ENCODE measurements at places on chromosomes 7 and 10.
A peak's percentile ranks its signal among the peaks of the same experiment; 100 is the strongest.

- no peaks in the 10 kb centered on the region for H3K27me3 ChIP-seq
- no peak overlapping the region for H3K4me3 ChIP-seq
- no peak overlapping the region for H3K27ac ChIP-seq
- no peaks in the 10 kb centered on the region for H3K36me3 ChIP-seq
- H3K4me1 ChIP-seq = no peaks in the 10 kb centered on the region
- no peak for DNase-seq
These were observed 120.0 kb downstream of the PPP1R9A start for GRCh38 chr7:95027234-95027872.

- DNase-seq = no peak
- H3K4me3 ChIP-seq = no peak overlapping the region
- peaks cover 1% of the 10 kb centered on the region for H3K4me1 ChIP-seq
- no peaks in the 10 kb centered on the region for H3K27me3 ChIP-seq
These were observed 59.5 kb upstream of the CAV2 start for GRCh38 chr7:116439841-116440549.

DNA sequence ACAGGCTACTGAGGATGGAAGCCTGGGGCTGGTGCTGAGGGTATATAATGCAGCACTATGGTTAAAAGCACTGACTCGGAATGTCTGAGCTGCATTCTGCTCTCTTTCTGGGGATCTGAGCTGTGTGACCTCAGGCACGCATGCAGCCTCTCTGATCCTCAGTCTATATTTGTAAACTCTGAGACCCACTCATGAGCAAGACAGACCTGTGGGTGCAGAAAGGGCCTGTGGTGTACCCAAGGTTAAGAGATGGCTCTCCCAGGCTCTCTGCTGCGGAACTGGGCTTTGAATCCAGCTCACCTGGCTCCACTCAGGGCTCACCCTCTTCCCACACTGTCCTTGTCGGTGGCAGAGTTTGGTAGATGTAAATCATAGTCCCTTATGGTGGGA is 89.9 kb downstream of the CHST15 start:
- H3K27me3 ChIP-seq = no peaks in the 10 kb centered on the region
- no peak overlapping the region for H3K4me3 ChIP-seq
- no peak overlapping the region for H3K27ac ChIP-seq
- H3K36me3 ChIP-seq = no peaks in the 10 kb centered on the region
- DNase-seq = no peak

DNA sequence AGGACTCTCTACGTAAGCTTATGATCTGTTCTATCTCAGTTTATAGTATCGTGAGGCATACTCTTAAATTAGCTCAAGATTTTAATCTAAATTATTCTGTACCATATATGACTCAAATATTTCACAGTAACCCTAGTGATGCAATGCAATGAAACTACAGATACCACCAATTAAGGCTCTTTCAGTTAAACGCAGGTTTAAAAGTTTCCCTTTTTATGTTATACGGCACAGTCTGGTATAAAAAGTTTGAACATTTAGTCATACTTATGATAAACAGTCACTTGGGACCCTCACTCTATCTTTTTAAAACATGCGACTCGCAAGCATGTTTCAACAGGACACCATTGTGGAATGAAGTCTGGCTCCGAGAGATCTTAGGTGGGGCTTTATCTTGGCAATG is 107.2 kb downstream of the CDK6 start:
- H3K4me1 ChIP-seq = no peaks in the 10 kb centered on the region
- no peaks in the 10 kb centered on the region for H3K36me3 ChIP-seq
- no peak for DNase-seq
- no peak overlapping the region for H3K4me3 ChIP-seq
- no peaks in the 10 kb centered on the region for H3K27me3 ChIP-seq

- H3K4me3 ChIP-seq = no peak overlapping the region
- H3K36me3 ChIP-seq = no peaks in the 10 kb centered on the region
- no peaks in the 10 kb centered on the region for H3K27me3 ChIP-seq
- H3K27ac ChIP-seq = no peak overlapping the region
- no peaks in the 10 kb centered on the region for H3K4me1 ChIP-seq
- no peak for DNase-seq
These were observed 1.9 kb upstream of the ASB15 start for GRCh38 chr7:123599766-123600165.

DNA sequence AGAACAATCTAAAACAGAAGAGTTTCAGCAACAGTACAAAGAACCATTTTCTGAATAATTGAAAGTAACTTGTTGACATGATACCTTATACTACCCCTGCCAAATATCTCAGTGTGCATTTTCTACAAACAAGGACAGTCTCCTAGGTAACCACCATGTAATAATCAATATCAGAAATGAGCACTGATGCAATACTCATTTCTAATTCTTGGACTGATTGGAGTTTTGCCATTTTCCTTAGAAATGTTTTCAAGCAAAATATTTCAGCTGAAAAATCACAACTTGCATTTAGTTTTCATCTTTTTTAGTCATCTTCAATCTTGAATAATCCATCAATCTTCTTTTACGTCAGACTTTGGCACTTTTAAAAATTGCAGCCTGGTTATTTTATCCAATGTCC is 420.2 kb downstream of the CDC14C start:
- H3K27me3 ChIP-seq = no peaks in the 10 kb centered on the region
- H3K4me3 ChIP-seq = no peak overlapping the region
- no peaks in the 10 kb centered on the region for H3K4me1 ChIP-seq
- no peak overlapping the region for H3K27ac ChIP-seq
- DNase-seq = no peak
- no peaks in the 10 kb centered on the region for H3K36me3 ChIP-seq

- no peaks in the 10 kb centered on the region for H3K27me3 ChIP-seq
- H3K4me3 ChIP-seq = no peak overlapping the region
- H3K4me1 ChIP-seq = no peaks in the 10 kb centered on the region
- no peaks in the 10 kb centered on the region for H3K36me3 ChIP-seq
- DNase-seq = no peak
- peak overlapping the region; percentile 42 for H3K27ac ChIP-seq
These were observed 87.5 kb upstream of the PDCD4 start for GRCh38 chr10:110784198-110784597.

DNA sequence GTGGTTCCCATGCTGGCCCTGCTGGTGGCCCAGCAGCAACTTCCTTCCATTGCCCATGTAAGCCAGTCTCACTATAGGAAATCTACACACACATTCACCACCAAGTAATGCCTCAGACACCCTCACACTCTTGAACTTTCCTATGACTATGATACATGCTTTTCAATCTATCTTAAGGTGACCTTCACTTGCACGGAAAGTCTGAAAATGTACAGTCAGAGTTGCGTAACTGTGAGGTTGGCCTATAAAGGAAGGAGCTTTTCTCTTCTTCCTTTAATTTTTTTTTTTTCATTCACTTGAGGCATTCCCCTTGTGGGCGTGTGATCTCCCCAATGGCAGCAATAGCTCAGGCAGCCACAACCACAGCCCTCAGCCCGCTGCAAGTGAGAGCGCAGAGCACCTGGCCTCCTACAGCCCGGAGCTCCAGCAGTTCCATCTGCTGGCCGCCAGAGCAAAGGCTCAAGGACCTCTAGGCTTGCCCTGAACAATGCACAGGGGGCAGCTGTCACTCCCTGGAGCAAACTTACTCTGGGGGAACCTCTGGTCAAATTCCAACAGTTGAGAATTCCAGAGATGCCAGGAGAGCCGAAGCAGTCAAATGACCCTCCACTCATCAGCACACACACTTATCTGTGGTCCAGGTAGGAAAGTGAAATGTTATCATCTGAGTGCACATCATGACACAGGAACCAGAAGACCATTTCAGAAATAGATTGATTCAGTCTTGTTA is 123.1 kb upstream of the ADO start:
- DNase-seq = no peak
- no peaks in the 10 kb centered on the region for H3K4me1 ChIP-seq
- no peak overlapping the region for H3K27ac ChIP-seq
- no peaks in the 10 kb centered on the region for H3K36me3 ChIP-seq
- no peak overlapping the region for H3K4me3 ChIP-seq

DNA sequence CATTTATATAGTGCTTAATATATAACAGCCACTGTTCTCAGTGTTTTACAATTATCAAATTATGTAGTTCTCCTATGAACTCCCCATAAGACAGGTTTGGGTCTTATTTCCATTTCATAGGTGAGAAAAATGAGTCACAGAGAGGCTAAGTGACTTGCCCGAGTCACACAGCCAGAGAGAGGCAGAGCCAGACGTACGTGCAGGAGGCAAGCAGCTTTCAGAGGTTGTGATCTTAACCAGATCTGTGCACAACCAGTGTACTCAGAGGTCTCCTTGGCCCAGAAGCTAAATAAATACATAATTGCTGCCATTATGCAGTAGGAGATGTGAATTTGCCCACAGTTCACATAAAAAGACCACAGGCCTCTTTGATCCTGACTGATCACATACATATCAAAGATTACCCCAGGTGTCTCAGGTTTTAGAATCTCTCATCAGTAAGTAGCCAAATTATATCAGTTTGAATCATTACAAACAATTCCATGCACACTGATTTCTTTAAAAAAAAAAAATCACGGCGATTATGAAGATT is 304.7 kb upstream of the AOAH start:
- no peak for DNase-seq
- H3K4me1 ChIP-seq = peaks cover 5% of the 10 kb centered on the region
- H3K27ac ChIP-seq = no peak overlapping the region
- H3K36me3 ChIP-seq = no peaks in the 10 kb centered on the region
- no peaks in the 10 kb centered on the region for H3K27me3 ChIP-seq

DNA sequence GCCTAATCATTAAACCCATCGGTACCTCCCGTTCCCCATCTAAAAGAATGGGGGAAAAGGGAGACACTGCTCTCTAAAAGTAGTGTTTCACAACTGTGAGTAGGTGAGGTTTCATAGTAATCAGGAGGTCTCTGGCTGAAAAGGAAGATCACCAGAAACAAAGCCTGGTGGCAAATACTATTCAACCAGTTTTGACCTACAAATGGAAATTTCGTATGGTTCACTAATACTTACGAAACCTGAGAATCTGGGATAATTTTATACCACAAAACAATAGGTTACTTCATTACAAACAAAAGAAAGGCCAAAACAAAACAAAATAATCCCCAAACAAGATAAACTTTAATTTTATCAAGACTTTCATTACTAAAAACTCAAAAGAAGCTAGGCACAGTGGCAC is 28.4 kb upstream of the ANLN start:
- no peak overlapping the region for H3K27ac ChIP-seq
- H3K27me3 ChIP-seq = no peaks in the 10 kb centered on the region
- no peak overlapping the region for H3K4me3 ChIP-seq
- no peaks in the 10 kb centered on the region for H3K4me1 ChIP-seq
- H3K36me3 ChIP-seq = no peaks in the 10 kb centered on the region

- no peaks in the 10 kb centered on the region for H3K27me3 ChIP-seq
- no peak overlapping the region for H3K4me3 ChIP-seq
- H3K27ac ChIP-seq = no peak overlapping the region
These were observed 4.4 kb upstream of the ITGB8 start for GRCh38 chr7:20326342-20326741.

GRCh38 chr10:47028466-47028865 is 117.2 kb downstream of the PTPN20 start:
- no peaks in the 10 kb centered on the region for H3K4me1 ChIP-seq
- DNase-seq = peak; percentile 57
- no peaks in the 10 kb centered on the region for H3K27me3 ChIP-seq
- H3K27ac ChIP-seq = no peak overlapping the region
- H3K4me3 ChIP-seq = no peak overlapping the region

- H3K27ac ChIP-seq = no peak overlapping the region
- DNase-seq = no peak
- no peaks in the 10 kb centered on the region for H3K36me3 ChIP-seq
- no peak overlapping the region for H3K4me3 ChIP-seq
- H3K27me3 ChIP-seq = no peaks in the 10 kb centered on the region
These were observed 5.0 kb downstream of the PDZD8 start for GRCh38 chr10:117370205-117370604.

DNA sequence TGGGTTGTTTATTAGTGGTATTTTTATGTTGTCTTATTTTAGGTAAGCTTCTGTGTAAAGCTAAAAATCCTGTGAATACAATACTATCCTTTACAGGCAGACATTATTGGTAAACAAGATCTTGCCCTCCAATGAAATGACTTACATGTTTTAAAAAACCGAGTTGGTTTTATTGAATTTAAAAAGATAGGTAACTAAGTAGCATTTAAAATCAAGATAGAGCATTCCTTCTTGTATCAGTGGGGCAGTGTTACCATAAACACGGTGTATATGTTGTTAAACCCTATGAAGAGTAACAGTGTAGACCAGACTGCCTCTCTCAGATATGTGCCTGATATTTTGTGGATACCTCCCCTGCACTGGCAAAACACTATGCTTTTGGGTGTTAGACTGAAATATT is 81.0 kb downstream of the SNX10 start:
- no peak overlapping the region for H3K4me3 ChIP-seq
- H3K27me3 ChIP-seq = peaks cover 3% of the 10 kb centered on the region
- no peak for DNase-seq
- H3K36me3 ChIP-seq = no peaks in the 10 kb centered on the region

DNA sequence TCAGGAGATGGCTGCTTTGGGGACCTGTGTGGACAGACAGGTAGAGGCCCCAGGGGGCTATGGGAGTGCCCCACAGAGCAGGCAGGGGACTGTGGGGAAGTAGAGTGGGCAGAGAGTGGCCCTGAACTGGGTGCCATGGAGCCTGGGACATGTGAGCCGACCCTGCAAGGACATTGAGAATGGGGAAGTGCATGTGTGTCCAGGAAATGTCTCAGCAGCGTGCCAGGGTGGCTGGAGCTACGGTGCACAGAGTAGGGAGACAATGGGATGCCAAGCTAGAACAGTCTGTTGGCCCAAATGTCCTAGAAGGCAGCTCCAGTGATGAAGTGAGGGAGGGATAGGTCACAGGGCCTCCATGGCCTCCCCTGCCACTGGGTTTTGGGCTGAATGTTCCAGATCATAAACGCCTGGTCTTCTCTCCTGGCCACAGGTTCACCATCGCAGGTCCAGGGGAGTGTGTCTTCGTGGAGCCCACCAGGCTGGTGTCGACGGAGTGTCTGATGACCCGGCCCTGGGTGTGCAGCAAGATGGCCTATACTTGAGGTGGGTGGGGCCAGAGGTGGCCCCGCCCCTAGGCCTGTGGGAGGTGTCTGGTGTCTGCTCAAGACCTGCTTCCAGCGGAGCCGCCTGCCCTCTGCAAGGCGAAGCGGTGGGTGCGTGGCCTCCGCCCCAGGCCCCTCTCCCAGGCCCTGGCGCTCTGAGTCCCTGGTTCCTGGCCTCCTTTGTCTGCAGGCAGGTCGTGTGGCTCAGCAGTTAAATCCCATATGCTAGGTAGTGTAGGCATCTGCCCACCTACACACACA is 20.5 kb downstream of the CLEC2L start:
- H3K36me3 ChIP-seq = no peaks in the 10 kb centered on the region
- no peaks in the 10 kb centered on the region for H3K4me1 ChIP-seq
- H3K4me3 ChIP-seq = no peak overlapping the region
- no peak overlapping the region for H3K27ac ChIP-seq
- no peaks in the 10 kb centered on the region for H3K27me3 ChIP-seq

GRCh38 chr7:103944230-103944900 is 45.1 kb downstream of the RELN start:
- H3K4me3 ChIP-seq = no peak overlapping the region
- H3K4me1 ChIP-seq = no peaks in the 10 kb centered on the region
- no peak for DNase-seq
- H3K27me3 ChIP-seq = no peaks in the 10 kb centered on the region

- H3K36me3 ChIP-seq = no peaks in the 10 kb centered on the region
- no peak overlapping the region for H3K4me3 ChIP-seq
- H3K27me3 ChIP-seq = no peaks in the 10 kb centered on the region
- no peak overlapping the region for H3K27ac ChIP-seq
These were observed 82.3 kb downstream of the LHPP start for GRCh38 chr10:124543971-124544370.

Data from aorta (tissue), 5 donors.